ENCODE measurements at places on chromosomes 5 and 9. TPM values are rescaled to one million over a fixed set of nuclear protein-coding genes. Genes with fewer than 3 reads are reported as not detected.

DNA sequence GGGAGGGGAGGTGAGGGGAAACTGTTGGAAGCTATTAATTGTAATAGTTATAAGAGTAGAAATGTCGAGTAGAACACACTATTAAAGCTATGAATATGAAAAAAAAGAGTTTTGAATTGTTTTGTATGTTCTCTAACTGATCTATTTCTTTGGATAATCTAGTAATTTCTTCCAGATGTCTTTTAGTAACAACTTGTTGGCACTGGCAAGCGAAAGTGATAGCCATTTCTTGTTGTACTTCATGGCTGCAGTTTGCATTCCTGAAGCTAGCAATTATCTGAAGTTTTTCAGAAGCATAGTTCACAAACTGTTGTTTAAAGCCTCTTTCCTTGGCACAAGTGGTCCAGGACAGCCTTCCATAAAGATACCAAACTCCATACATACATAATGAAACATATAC, 49.4 kb upstream of the SPATA31C2 start:
- no peak for DNase-seq

GRCh38 chr5:31638748-31639418, at the start of gene PDZD2:
Gene PDZD2 (plus strand): TSS chr5:31639131.
- DNase-seq = peak; percentile 86

GRCh38 chr9:16243798-16244197, 626.7 kb downstream of the BNC2 start:
- DNase-seq = no peak

Gene PLCXD3
- 11.9 TPM for total RNA-seq

Gene FABP6
- total RNA-seq = 4.3 TPM
